ENCODE measurements at places on chromosomes 1 and 21.

DNA sequence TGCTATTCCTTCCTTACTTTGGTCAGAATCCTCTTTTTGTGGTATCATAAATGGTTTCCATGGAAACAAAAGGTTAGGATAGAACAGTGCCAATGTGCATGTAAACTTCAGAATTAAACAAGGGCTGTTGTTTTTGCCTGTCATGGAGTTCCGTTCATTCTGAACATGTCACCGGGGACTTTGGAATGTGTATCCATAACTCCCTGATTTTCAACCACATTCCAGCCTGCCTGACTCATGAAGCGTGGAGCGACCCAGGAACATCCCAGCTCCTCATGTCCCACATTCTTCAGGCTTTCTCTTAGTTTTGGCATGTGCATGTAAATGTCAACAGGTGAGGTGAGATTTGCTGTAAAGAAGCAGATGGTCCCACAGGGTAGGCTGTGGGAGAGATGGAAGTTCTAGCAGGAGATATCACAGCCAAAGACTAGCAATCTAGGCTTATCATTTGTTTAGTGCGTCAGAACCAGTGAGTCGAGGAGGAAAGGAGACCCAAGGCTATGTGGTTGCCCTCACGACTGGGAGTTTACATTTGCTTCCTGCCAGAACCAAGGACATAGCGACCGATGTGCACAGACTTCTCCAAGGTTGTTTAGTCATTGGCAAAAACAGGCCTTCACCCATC is 23.0 kb upstream of the DNAJC11 start:
- DNase-seq, result no peak

GRCh38 chr21:26686278-26686677 is 113.2 kb upstream of the CYYR1 start:
- DNase-seq, result no peak

DNA sequence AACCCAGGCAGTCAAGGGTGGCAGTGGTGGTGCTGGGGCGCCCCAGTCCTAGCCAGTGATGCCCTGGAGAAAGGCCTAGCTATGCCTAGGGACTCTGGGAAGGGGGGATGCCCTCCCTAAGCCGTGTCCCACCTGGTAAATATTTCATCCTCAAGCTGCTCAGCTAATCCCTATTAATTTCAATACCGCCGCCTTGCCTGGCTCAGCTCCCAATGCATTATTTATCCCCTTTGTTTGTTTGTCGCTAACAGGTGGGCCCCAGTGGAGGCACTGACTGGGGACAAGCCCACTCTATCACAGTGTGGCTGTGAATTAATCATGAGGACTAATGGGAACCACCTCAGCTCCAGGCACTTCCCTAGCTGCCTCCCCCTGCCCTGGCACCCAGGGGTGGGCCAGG is 22.5 kb downstream of the DMAP1 start:
- DNase-seq, result no peak

DNA sequence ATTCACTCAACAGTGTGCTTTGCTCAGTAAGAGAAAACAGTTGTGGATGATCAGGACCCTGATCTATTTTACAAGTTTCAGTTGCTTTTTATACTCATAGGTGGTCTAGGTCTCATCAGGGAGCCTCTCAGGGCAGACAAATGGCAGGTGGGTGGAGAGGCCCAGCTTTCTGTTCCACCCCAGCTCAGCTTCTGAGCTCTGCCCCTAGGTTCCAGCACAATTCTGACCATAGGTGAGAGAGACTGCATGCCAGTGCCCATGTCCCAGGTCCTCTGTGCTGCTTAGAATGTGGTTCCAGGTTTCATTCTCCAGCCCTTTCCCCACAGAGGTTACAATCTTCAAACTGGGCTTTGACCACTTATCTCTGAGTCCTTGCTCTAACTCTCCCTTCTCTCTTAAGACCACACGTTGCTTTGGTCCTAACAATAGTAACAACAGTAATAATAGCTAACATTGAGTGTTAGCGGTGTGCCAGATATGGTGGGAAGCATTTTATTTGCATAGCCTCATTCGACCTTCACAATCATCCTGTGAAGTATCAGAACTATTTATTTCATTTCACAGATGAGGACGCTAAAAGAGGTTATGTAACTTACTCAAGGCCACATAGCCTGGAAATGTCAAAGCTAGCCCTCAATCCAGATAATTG is 19.6 kb upstream of the DUSP10 start:
- no peak for DNase-seq

- no peak for DNase-seq
Observed at GRCh38 chr21:34617753-34618339, 2.9 kb upstream of the RCAN1 start.

DNA sequence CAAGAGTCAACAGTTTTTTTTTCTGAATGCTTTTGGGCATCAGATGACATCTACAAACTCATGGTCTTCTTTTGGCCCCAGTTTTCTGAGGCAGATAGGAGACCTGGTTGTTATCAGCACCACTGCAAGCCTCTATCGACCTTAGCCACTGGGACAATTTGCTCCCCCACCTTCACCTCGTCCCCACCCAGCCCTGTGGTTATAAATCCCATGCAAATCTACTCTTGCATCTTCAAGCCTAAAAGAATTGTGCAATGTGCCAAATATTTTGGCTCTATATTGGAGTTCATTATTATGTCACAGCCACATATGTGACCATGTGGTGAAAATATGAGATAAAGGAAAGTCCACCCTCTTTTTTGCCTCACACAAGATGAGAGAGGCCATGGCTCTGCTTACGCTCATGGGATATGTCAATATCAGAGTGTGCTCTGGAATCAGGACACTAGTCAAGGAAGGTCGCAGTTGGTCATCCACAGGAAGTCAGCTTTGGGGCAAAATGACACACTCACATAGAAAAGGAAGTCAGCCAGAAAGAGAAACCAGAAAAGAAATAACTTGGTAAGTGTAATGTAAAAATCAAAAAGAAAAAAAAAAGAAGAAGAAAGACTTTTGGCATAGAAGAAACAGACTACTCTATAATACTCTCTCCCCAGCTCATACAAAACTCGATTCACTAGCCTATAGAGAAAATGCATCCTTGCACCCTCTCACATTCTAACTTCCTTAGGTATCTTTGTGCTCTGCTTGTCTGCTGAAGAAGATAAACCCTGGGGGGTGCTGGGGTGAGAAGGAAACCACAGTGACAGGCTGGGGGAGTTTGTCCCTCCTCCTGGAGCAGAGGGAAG is 21.2 kb downstream of the SLC30A10 start:
- DNase-seq, result no peak

- DNase-seq, result no peak
Observed at GRCh38 chr1:4101459-4102161, 201.5 kb upstream of the C1orf174 start.

DNA sequence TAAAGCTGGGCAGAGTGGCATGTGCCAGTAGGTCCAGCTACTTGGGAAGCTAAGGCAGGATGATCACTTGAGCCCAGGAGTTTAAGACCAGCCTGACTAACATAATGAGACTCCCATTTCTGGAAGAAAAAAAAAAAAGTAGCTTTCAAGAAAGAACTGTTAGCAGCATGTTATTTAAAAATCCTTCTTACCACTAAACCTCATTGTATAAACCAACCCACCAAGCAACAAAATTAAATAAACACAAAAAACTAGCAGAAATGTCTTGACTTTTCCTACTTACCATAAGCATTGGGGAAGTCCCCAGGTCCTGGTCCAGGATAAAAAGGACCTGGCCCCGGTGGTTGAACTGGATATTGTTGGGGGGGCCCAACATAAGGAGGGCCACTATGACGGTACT is 192.9 kb upstream of the HP1BP3 start:
- DNase-seq, result no peak

- DNase-seq, result no peak
Observed at GRCh38 chr1:101005183-101005582, 20.4 kb downstream of the DPH5 start.

DNA sequence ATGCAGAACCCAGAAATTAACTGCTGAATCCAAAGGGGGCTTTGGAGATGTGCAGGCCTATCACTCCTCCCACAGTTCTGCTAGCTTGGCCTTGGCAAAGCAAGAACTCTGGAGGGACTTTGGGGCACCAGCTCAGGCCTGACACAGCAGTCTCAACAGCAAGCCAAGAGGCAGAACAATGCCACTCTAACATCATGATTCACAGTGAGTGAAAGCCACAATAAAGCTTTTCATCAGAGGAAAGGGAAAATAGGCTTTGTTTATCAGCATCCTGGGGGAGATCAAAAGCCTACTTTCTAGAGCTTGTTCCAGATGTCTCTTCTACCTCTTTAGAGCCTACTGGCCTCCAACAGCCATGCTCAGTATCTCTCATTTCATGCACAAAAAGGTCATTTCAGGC is 283.4 kb downstream of the KCNH1 start:
- DNase-seq, result no peak

DNA sequence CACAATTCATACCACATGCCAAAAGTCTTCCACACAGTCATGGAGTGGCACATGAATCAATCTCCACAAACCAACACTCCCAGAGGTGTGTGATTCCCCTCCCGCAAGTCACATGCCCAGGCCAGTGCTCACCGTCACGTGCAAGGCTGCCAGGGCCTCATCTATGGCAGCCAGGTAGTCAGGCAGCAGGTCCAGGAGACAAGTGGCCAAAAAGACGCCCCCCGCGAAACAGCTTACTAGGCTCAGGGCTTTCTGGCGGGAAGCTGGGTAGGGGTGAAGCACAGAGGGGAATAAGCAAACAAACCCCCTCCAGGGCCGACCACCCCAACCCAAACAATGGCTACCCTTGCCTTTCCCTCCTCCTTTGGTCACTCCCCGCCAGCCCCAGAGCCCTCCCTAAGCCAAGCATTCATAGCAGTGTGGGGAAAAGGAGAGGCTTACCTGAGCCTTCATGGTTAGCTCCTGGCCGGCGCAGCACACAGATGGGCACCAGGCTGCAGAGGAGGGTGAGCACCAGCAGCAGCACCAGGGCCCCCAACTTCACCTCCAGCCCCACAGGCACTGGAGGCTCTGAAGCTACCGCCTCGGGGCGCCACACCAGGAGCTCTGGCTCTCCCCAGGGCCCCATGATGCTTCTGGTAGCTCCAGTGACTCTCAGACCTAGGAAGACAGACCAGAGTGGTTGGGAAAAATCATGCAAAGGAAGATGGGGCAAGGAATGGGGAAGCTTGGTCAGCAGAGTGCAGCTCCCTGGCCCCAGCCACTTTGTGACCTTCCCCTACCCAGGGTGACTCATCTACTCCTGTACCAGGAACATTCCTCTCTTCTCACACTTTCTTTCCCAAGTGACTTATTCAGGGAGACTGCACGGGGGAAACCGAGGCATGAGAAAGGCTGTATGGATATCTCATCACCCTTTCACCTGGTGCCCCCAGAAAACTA is 978 bp downstream of the SLC39A1 start:
- DNase-seq, result no peak

GRCh38 chr1:220149742-220150141 is 55.8 kb downstream of the IARS2 start:
- no peak for DNase-seq

DNA sequence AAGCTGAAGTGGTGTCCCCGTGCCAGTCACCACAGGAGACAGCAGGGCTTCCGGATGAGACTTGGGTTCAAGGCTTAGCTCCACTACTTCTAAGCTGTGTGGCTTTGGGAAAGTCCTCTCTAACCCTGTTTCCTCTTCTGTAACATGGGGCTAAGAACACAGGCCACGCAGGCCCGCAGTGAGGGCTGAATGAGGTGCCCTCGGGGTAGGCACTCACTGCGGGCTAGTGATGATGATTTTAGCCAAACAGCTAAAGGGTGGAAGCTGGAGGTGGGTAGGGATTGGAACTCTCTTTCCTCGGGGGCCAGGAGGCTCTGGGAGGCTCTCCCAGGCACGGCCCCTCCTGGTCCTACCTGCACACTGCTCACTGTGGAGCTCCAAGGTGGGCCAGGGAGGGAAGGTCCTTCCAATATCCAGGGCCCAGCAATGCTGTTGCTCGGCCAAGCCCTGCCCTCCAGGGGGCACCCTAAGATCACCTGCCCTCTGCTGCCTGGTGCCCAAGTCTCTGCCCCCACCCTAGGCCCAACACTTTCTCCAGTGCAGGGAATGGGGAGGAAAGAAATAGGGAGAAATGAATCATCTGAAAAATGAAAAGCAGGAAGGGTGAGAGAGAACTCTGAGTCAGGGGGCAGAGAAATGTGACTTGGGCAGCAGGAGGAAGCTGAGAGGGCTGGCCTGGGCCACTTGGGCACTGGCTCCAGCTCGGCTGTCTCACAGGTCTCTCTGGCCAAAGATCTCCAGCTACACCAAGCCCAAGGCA is 19.2 kb upstream of the EVA1B start:
- DNase-seq, result peak; percentile 16

GRCh38 chr1:219687779-219688178 is 74.9 kb upstream of the ZC3H11B start:
- DNase-seq, result no peak

- no peak for DNase-seq
Observed at GRCh38 chr1:28604411-28604810, 12.3 kb downstream of the RAB42 start.

DNA sequence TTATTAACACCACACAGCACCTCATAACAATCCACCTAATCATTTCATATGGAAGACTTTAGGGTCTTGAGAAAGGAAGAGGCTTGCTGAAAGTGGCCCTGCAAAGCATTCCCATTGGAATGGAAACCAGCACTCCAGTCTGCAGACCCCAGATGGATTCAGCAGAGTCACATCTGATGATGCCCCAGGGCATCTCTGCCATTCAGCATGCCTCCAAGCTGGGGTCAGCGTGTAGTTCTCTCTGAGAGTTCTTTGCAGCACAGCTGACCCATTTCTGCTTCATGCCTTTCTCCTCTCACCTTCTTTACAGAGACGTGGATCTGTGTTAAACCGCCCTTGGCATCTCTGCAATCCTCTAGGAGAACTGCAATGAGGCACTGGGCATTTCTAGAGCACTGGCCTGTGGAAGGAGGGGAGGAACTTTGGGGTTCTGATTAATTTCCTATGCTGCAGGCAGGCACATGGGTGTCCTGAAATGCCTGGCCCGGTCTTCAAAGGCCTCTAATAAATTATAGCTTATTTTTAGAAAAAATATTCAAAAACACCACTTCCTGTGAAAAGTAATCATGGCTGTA is 2.6 kb upstream of the LUZP1 start:
- DNase-seq, result no peak

GRCh38 chr1:36560177-36560576 is 77.5 kb upstream of the CSF3R start:
- DNase-seq, result no peak

GRCh38 chr1:153536012-153536670 is 350 bp upstream of the S100A6 start:
- peak; percentile 66 for DNase-seq

- no peak for DNase-seq
Observed at GRCh38 chr1:184310157-184310819, 76.5 kb upstream of the C1orf21 start.

DNA sequence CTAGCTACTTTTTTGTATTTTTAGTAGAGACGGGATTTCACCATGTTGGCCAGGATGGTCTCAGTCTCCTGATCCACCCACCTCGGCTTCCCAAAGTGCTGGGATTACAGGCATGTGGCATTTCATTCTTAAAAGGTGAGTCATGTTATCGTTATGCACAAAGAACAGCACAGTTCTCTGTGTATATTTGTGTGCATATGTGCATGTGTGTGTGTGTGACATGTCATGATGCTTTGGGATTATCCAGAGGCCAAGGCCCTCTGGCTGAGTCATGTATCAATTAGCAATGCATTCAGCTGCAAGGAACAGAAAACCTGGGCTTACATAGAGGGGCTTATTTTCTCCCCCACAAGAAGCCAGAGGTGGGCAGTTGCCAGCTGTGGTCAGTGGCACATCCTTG is 301.7 kb upstream of the KAZN start:
- no peak for DNase-seq

GRCh38 chr1:209805875-209806760 is at the start of gene IRF6:
Gene IRF6, minus strand, starts transcription at chr1:209806142. Its CDS starts 4,729 bp downstream, at chr1:209801413.
- DNase-seq, result no peak

GRCh38 chr1:247845011-247845692 is 3.5 kb upstream of the OR11L1 start:
- no peak for DNase-seq

Data from GOT3 (cell line).